ENCODE measurements at places on chromosomes 1 and 21.

DNA sequence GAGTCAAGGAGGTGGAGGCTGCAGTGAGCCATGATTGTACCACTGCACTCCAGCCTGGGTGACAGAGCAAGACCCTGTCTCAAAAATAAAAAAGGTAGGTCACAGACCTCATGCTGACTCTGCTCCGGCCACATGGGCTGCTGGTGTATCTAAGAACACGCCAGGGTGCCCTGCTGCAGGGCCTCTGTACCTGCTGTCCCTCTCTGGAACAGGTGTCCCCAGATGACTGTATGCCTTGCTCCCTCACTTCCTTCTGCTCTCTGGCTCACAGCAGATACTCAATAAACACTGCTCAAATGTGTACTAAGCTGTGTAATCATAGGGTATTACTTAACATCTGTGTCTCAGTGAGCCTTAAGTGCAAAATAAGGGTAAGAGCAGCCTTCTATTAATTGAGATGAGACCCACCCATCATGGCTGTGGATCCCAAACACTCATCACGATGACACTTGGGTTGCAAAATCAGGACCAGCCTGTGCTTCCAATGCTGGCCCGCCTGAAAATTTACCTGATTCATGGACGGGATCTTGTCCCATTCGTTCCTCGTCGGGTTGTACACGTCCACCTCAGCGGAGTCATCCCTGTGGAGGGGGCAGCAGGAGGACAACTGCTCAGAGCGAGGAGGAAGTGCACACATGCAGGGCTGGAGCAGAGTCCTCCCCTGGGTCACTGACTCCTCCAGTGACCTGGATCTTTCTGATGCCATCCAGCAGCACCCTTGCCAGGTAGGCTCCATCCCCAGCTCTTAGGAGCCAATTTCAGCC is 7.5 kb downstream of the KLHL21 start:
- DNase-seq = no peak

GRCh38 chr1:218352075-218352438 is 6.9 kb downstream of the TGFB2 start:
- no peak for DNase-seq

GRCh38 chr1:67120855-67121619 is 13.7 kb downstream of the C1orf141 start:
- DNase-seq = no peak

- no peak for DNase-seq
These were observed 190.6 kb downstream of the FMN2 start for GRCh38 chr1:240282061-240282830.

- no peak for DNase-seq
These were observed 53.4 kb upstream of the GOLT1A start for GRCh38 chr1:204267191-204267601.

- DNase-seq = no peak
These were observed 39.5 kb downstream of the TRIM11 start for GRCh38 chr1:228366866-228367741.

DNA sequence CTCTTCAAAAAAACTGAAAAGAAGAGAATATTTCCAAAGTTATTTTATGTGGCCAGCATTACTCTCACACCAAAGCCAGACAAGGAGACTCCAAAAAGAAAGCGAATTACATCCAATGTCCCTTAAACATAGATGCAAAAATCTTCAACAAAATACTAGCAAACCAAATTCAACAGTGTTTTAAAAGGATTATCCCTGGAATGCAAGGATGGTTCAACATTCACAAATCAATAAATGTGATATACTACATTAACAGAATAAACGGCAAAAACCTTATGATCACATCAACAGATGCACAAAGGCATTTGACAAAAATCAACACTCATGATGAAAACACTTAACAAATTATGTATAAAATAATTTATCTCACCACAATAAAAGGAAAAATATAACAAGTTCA is 207.8 kb downstream of the DENND1B start:
- DNase-seq = no peak

DNA sequence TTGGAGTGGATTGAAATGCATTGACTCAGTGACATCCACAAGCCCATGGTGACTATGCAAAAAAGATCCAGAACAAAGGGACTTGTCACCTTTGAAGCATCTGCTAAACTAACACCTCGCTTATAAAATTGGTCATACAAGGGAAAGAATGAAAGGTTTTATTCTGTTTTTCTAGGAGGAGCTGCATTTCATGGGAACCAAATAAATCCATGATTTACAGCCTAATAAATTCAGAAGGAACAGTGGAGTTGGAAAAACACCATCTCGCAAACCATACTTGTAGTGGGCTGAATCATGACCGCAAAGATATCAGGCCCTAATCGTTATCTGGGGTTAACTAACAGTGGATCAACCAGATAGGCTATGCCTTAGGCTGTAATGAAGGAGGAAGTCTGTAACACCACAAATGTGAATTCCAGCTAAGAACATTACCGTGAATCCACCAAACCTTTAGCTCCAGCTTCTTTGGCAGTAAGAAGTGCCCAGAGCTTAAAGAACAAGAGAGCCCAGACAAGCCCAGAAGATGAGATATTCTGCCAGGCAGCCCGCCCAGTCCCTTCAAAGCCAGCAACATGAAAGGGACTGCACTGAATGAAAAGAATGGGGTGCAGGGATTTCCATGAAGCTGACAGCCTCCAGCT is 27.4 kb downstream of the RSPH1 start:
- no peak for DNase-seq

GRCh38 chr1:169928438-169929209 is 34.9 kb upstream of the SCYL3 start:
- no peak for DNase-seq

GRCh38 chr1:79042117-79042516 is 35.6 kb upstream of the ADGRL4 start:
- DNase-seq = no peak
